CD4-positive, alpha-beta T cell treated with Interleukin-2 at 100 ng/mL for 4 hours (primary cell): ENCODE measurements at places on chromosomes 5 and 9.
A peak's percentile ranks its signal among the peaks of the same experiment; 100 is the strongest.

DNA sequence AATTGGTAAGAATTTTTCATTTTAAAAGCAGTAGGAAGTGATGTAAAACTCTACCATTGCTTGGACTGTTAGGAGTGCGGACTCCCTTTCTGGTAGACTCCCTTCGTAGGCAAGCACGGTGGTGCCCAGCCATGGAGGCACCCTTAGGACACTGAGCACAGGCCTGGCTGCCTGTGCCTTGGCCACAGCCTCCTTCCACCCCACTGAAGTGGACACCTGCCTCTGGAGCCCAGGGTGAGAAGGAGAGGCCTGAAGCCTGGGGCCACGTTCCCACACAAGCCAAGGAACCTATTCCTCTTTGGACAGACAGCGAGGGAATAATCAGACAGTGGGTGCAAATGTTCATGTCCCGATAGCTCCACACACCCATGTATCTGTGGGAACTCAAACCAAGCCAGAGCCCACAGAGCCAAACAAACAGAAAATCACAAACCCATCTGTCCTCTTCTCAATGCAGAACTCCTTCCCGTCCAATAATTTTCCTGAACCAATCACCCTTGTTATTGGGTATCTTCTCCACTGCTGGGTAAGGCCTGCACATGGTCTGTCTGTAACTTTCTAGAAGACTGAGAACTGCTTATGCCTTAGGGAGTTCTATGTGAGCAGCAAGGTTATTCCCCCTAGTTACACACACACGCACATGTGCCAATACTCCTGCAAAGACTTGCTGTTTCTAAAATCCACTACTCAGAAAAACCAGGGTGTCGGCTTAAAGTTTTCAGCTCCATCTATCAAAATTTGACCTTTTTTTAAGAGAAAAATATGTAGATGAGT lies 45.2 kb downstream of the UBE2QL1 start:
- no peak for DNase-seq

- no peak for DNase-seq
Observed at GRCh38 chr9:16172796-16173195, 620.0 kb downstream of the CCDC171 start.

DNA sequence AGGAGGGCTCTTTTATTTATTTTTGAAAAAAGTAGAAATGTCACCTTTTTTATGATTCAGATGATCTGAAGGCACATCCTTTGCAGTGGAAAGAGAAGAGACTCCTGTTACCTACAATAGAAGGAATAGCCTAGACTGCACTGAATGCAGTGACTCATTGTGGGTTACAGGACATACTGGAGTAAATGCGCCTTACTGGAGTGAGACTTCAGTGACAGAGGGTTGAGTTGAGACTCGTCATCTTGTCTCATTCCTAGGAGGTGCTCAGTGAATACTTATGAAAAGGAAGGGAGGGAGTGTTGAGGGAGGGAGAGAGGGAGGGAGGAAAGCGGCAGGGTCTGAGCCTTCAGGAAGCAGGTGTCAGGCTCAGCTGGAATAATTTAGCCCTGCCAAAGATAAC lies 25.2 kb downstream of the ANKRA2 start:
- DNase-seq, result no peak

DNA sequence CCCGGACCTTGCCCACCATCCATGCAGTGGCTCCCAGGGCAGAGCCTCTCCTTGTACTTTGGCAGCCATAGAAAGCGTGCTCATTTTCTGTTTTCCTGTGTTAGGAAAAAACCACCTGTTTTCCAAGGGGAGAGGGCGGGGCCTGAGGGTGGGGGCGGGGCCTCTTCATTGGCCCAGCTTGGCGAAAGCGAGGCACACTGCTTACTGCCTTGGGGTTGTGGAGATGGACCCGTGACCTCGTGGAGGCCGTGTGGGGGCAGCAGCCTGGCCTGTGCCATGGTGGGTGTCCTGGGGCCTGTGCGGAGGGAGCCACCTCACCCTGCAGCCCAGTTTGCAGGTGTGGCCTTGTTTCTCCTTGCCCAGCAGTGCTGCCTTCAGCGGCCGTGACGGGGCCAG lies 4.4 kb upstream of the TOR4A start:
- no peak for DNase-seq

DNA sequence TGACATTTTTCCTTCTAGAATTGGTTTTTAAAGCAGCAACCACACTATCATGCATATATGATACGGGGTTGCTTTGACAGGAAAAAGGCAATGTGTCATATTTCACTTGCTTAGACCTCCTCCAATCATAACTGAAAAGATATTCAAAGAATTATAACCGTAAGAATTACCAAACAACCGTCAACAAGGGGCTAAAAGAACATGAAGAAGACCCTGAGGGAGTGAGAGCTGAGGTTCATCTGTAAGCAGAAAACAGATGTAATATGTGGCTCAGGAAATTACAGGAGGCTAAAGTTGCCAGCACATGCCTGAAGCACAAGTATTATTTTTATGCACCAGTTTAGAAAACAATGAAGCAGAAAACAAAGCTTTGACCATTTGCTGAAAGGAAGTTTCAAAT lies 78.9 kb downstream of the APBA1 start:
- no peak for DNase-seq

DNA sequence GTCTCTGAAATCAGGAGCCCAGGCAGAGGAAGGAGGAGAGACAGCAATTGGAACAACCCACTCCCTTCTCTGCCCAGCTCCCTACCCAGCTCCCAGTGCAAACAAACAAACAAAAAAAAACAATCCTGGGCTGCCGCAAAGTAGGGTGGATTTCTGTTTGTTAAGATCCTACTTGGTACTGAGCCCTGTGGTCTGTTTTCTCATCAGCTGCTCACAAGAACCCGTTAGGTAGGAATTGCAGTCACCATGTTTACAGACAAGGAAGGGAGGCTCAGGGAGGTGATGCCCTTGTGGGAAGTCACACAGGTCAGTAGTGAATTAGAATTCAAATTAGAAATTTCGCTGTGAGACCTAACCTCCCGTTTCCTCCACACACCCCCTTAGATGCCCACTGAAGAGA lies 128.8 kb upstream of the RAD23B start:
- DNase-seq, result no peak

GRCh38 chr5:110376281-110376951 lies 350.1 kb downstream of the TMEM232 start:
- no peak for DNase-seq

DNA sequence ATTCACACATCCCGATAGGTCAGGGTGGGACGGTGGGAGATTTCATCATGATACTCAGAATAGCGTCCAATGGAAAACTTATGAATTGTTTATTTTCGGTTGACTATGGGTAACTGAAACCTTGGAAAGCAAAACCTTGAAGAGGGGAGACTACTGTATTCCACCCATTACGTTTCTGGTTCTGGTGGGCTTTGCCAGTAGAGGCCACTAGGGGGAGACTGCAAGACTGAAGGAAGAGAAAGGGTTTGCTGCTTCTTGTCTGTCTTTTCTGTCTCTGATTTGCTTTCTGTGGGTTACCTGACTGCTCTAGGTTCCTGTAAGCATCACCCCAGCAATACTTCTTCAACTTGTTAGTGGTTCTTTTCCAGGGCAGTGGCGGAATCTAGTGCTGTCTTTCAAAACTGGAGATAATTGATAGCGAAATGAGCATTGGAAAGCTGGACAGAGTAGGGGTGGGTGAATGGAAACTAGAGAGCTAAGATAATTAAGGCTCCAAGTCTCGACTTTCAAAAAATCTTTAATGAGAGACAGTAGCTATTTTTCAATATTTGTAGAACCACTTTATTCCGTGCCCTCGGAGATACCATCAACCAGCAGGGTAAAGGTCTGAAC lies 27.0 kb downstream of the GRIN3A start:
- peak; percentile 10 for DNase-seq
